Muscle of leg (tissue), 16 donors: ENCODE measurements at places on chromosomes 5 and 9.

GRCh38 chr9:108933231-108933717, 650 bp downstream of the ELP1 start:
- peak; percentile 25 for DNase-seq

DNA sequence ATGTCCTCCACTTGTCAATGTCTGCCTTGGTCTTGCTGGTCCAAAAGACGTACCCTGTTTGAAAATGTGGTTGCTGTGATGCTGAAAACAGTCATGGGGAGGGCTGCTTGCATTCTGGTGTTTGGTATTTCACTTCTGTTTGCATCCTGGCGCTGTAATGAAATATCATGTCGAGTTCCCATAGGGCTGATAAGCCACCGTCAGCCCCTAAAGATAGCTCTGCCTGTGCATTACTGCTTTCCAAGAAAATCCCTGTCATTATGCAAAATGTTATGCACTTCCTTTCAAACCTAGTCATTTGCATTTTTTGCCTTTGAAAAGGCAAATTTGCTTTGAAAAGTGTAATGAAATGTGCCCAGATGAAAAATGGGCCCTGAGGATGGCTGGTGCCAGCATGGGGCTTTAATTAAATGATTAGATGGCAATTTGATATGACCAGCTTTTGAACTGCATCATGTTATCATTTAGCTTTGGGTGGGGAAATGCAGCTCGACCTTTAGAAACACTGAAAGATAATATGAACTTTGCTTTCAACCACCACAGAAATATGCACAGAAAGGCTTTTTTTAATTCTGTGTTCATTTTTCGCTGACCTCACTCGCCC, 374.4 kb upstream of the SGCD start:
- no peak for DNase-seq

GRCh38 chr9:137758067-137758466, 119.5 kb upstream of the CACNA1B start:
- DNase-seq, result no peak

GRCh38 chr9:113261917-113262671, 13.3 kb downstream of the CDC26 start:
- no peak for DNase-seq

GRCh38 chr5:109146591-109146990, 263.2 kb downstream of the PJA2 start:
- no peak for DNase-seq

GRCh38 chr9:68975365-68976043, 38.4 kb downstream of the PRKACG start:
- peak; percentile 26 for DNase-seq

GRCh38 chr5:108561416-108562204, 179.7 kb upstream of the FBXL17 start:
- no peak for DNase-seq

- DNase-seq, result no peak
Observed at GRCh38 chr9:135716045-135716444, 14.1 kb downstream of the KCNT1 start.

- DNase-seq, result no peak
Observed at GRCh38 chr9:8364026-8364752, 564.6 kb upstream of the DMAC1 start.

DNA sequence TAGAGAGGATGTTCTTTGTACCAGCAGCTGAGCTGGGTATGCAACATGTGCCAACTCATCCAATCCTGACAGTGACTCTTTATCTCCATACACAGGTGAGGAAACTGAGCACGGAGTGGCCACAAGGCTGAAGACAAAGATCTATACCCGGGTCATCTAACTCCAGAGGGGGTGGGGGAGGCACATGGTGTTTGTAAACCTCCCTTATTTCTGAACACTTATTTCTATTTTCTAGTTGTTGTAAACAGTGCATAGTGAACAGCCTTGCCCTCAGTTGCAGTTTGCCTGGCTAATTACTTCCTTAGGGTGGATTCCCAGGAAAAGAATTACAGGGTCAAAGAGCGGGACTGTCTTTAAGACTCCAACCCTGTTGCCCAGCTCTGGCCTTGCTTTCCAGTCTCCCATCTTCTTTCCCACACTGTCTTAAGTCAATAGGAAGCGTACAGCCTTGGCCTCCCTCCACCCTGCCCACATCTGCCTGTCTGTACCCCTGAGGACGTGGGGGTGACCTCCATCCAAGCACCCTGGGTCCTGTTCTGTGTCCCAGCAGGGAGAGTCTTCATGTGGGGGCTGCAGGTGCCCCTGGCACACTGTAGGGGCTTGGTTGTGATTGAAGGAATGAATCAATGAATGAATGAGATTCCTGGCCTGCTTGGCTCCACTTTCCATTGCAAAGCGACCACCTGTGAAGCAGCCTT, 13.2 kb upstream of the FIBCD1 start:
- no peak for DNase-seq

- DNase-seq, result peak; percentile 16
Observed at GRCh38 chr5:124056326-124056990, 544.5 kb downstream of the CSNK1G3 start.

DNA sequence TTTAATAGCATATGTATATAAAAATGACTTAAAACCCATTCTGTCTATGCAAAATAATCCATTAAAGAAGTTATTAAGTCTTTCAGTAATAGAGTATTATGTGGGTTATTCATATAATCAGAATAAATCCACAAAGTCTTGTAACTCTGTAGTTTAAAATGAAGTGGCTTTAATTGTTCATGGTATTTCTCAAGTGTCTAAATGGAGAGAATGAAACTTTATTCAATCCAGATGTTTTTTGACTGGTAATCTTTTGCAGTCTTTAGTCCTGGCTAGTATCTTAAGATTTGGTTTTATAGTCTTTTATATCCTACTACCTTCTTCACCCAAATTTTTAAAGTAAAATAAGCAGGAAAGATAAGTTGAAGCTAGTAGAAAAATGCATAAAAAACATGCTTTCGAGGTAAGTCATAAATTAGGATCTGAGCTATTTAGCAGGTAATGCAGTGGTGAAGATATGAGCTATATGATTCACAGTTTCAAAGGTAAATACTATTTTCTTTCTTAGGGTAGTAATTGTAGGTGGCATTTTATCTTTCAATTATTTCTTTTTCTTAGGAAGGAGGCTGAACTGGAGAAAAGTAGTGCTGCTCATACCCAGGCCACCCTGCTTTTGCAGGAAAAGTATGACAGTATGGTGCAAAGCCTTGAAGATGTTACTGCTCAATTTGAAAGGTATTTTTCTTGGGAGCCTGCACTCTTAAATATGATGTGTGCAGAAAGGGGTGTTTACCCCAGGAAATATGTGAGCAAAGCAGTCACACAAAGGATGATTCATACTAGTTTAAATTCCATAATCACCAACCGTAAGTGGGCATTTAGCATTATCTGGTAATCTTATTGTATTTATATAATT, 17.9 kb downstream of the HMMR start:
- no peak for DNase-seq

DNA sequence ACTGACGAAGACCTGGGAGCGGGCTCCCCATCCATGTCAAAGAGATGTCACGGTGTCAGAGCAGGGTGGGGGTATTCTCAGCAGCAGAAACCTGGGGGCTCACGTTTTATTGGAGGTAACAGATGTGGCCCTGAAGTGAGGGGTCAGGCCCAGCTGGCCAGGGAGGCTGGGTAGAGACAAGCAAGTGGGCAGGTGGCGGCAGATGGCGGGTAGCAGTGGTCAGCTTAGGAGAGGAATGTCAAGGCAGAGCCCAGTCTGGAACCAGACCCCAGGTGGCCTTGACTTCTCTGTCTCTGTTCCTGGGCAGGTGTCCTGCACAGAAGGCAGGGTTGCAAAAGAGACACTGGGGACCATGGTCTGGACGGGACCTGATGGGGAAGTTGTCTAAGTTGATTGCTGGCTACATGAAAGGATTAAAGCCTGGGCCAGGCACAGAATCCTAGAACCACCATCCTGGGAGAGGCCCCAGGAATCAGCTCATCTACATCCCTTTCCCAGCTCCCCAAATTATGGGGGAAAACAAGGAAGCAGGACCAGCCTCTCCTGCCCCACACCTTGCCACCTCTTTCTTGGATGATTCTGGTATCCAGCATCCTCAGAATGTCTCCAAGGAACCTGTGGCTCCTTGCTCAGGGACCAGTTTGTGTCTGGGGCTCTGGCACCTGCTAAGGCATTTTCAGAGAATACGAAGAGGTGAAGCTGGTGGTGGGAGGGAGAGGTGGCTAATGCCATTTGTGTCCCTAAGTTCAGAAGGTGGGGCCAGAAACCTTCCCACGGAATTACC, 72.5 kb downstream of the AMBP start:
- DNase-seq, result no peak

- DNase-seq, result no peak
Observed at GRCh38 chr5:111266491-111266890, 42.3 kb downstream of the CAMK4 start.

DNA sequence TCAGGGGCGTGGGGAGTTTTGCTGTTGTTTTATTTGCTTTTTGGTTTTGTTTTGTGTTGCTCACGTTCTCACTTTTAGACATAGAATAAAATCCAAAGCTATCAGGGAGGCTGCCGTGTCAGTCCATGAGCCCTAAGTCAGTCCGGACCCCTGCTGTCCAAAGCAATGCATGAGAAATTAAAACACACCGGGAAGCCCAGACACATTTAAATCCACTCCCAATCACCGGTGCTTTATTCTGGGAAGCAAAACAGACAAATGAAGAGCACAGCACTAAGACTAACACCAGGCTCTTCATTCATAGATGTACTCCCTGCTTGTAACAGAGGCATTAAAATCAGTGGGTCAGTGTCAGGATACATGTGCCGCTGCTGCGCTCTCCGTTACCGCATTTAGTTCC, 180.9 kb downstream of the IRX2 start:
- DNase-seq, result no peak

DNA sequence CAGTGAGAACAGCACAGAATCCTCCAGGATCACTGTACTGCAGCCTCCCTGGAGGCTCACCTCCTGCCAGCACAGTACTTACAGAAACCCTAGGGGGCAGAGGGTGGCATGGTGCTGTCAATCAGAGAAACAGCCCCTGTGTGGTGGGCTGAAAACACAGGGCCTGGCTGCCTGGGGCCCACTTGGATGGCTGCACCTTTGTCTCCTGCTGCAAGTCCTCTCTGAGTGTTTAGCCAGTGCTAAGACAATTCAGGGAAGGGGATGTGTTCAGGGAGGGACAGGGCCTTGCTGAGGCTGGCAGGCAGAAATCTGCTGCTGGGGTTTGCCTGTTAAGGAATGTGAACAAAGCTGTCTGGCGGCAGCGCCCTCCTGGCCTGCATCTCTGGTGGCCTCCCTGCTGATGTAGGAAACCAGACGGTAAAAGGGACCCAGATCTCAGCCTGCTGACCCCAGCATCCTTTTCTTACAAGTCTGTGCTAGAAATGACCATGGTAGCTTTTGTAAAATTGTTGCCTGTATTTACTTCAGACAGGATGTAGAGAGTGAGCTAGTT, 39.5 kb downstream of the PRRC2B start:
- no peak for DNase-seq

DNA sequence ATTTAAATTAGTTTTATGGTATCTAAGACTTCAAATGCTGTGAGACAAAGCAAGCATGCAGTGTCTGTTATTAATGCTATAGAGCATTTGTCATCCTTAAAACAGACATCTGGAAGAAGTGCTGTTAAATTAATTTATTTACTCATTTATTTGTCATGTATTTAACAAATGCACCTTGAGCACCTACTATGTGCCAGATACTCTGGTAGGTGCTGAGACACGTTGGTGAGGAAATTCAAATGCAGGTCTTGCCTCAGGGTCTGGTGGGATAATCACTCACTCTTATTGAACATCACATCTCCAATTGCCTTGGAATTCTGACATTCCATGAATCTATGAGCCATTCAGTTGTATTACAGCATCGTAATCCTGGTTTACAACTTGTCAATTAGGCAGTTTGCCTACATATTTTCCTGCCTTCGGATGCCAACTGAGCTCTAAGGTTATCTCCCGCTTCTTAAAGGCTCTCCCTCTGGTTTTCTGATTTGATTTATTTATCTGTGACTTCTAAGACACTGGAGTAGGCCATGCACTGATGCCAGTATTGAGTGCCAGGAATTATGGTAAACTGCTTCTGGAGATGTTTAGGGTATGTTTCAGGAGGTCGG, 56.0 kb upstream of the RPS23 start:
- no peak for DNase-seq

DNA sequence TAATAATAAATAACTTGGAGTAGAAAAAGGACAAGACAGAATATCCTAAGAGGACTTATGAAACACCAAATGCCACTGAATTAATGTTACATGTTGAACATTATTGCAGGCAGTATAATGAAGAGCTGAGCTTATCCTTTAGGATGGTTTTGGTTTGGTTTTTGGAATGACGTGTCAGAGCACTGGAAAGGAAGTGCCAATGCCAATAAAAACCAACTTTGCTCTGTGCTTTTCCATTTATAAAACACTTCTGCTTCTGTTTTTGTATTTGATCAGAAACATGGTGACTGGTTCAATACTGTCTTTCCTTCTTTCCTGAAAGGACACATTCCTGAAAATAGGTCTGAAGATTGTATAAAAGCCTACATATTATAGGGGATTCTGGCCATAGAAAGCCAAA, 4.2 kb downstream of the MEGF10 start:
- DNase-seq, result no peak

GRCh38 chr5:32230356-32231099, 56.4 kb upstream of the GOLPH3 start:
- DNase-seq, result peak; percentile 67

DNA sequence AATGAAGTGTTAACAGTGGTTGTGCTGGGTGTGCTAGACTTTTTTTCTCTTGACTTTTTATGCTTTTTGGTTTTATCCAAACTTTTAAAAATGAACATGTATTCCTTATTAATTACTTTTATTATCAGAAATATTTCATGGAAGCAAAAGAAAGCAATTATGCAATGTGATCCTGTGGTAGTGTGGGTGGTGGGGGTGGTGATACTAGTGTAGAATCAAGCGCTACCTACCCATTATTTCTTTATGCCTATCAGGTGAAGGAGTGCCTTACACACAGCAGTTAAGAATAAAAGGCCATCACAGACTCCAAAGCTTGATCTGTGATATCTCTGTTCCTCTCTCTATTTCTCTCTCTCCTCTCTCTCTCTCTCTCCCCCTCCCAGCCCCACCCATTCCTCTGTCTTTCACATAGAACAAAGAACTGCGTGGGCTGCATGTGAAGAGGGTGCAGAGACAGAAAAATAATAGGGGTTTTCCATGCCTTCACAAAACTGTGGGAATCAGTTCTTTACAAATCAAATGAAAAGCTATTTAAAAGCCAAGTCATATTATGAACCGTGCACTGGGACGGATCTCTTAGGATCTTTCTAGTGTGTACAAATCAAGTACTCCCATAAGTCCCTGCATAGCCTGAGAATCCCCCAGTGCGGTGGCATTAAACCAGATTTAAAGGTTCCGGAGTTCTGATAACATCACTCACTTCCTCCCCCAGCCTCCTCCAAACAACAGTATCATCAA, 351.2 kb downstream of the RAB3C start:
- DNase-seq, result no peak

GRCh38 chr5:1516615-1517601, 6.9 kb downstream of the LPCAT1 start:
- no peak for DNase-seq

GRCh38 chr9:133044661-133045060, 13.9 kb downstream of the GTF3C5 start:
- DNase-seq, result no peak

- no peak for DNase-seq
Observed at GRCh38 chr9:114539701-114540380, 34.6 kb upstream of the WHRN start.
